ENCODE measurements at places on chromosomes 16 and 17. TPM values are rescaled to one million over a fixed set of nuclear protein-coding genes. Genes with fewer than 3 reads are reported as not detected.

The ASPA gene
- 0.06 TPM for total RNA-seq

GRCh38 chr16:89159066-89159849 lies 12.3 kb upstream of the CDH15 start:
- no peak for DNase-seq

DNA sequence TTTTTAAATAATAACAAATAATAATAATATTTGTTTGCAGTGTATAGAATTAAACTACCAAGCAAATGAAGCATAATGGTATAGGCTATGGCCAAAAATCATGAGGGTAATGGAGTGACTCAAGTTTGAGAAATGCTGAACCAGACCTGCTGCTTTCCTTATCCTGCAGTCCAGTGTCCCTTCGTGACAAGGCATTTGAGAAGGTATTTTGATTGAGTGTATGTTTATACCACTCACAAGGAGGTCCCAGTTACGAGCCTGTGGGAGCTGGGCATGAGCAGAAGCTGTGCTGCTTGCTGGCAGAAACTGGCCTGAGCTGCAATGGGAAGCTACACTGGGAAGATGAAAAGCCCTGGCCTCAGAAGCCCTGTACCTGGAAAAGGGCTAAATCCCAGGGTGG lies 50.3 kb downstream of the GNAO1 start:
- DNase-seq, result no peak

GRCh38 chr16:56855946-56856345 lies 9.1 kb upstream of the SLC12A3 start:
- DNase-seq, result no peak

- DNase-seq, result no peak
These were observed 12.5 kb upstream of the SLC16A11 start for GRCh38 chr17:7056386-7056785.

The P2RX1 gene
- total RNA-seq, result not detected

- no peak for DNase-seq
These were observed 28.9 kb upstream of the GNA13 start for GRCh38 chr17:65085397-65085796.

- no peak for DNase-seq
These were observed 43.9 kb upstream of the ICAM2 start for GRCh38 chr17:64064331-64064730.

DNA sequence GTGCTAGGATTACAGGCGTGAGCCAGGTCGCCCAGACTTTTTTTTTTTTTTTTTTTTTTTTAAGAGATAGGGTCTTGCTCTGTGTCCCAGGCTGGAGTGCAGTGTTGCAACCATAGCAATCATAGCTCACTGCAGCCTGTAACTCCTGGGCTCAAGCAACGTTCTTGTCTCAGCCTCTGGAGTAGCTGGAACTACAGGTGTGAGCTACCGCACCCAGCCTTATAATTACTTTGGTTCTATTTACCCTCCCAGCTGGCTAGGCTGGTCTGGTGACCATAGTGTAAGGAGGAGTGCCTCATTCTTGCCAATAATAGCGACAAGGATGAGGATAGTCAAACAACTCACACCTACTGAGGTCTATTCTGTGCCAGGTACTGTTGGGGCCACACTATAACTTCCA lies 39.6 kb upstream of the USP7 start:
- no peak for DNase-seq
